ENCODE measurements at places on chromosomes 2 and 18.
A peak's percentile ranks its signal among the peaks of the same experiment; 100 is the strongest.

- no peak for DNase-seq
Measured at GRCh38 chr2:46010925-46011490, 286.2 kb upstream of the EPAS1 start.

DNA sequence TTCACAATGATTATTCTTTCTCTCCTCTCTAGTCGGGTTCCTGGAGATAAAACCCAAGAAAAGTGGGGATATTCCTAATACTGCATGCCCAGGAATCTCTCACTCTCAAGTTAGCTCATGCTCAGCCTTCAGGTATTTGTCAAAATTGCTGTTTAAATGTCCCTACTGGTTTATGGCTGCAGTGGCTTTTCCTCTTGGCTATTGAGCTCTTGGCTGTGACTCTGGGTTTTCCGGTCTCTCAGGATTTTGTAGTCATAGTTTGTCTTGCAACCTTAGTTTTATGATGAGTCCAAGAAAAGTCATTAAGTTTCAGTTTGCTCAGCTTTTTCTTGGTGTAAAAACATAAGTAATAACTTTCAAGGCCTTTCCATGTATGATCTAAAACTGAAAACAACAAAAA is 820.7 kb upstream of the HS6ST1 start:
- no peak for DNase-seq

- no peak for DNase-seq
Measured at GRCh38 chr2:150188177-150188576, 299.3 kb downstream of the RND3 start.

GRCh38 chr2:3651691-3652648 is 6.0 kb upstream of the ALLC start:
- peak; percentile 28 for DNase-seq

DNA sequence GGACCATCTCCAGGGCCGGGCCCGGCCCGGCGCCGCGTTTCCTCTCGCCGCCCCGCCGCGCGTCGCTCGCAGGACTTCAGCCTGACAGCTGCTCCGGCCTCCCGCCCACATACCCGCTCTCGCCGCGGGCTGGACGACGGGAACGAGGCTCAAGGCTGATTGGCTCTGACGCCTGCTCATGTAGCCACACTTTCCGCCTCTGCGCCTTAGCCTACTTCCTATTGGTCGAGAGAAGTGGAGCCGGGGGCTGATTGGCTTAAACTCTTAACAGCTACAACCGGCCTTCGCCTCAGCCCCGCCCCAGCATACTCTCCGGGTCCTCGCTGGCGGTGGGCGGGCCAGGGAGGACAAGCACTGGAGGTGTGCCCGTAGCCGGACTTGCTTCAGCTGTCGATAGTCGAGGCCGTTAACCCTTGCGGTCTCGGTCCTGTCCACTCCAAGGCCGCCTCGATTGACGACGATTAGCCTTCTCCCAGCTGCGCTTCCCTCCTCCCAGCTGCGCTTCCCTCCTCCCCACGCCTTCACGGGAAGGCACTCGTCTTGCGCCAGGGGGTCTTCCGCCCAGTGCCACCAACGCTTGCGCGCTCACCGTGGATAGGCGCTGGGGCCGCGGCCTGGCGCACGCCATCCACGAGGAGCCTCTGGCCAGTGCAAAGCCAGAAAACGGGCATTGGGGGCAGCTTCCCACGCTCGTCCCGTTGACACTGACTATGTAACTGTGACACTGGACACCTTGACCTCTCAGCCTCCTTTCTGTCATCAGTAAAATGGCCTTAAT is at the start of gene PRADC1:
Gene PRADC1 (minus strand): TSS at position 86 of the 778 bp plus-strand sequence. CDS start 79 bp downstream, at position 7.
- peak; percentile 90 for DNase-seq

DNA sequence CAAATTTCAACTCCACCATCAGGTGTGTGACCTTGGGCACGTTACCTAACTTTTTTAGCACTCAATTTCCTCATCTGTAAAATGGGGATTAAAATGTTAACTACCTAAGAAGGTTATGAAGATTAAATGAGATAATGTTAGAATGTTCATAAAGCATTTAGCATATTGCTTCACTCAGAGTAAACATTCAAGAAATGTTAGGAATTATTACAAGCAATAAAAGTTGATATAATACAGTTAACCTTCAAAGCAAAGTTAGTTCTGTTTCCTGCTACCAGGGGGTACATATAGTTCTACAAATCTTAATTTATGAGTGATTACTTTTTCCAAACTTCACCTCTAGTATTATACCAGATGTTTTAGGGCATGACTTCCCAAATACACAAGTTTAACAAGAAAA is 254.2 kb downstream of the PDE11A start:
- DNase-seq = no peak

DNA sequence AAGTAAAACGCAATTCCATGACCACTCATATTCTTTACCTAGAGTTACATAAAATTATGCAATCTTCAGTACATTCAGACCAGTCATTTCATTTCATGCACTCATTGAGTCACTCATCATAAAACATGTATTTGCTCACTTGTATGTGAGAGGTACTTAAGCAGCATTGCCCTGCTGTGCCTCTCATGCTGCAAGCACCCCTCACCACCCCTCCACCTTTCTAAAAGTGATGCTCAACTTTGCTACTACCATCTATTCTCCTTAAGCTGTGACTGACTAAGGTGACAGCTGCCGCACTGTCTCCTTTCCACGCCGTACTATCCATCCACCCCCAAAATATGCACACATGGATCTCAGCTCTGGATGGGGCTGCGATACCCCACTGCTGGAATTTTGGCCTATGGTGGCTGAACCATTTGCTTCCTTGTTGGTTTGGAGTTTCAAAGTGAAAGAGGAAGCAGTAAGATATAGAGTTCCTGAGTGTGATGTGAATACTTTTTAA is 7.2 kb downstream of the ARHGAP25 start:
- DNase-seq = no peak

GRCh38 chr18:49028801-49029506 is 78.2 kb upstream of the SMAD7 start:
- DNase-seq = no peak

GRCh38 chr2:159614534-159615366 is 1.6 kb downstream of the BAZ2B start:
- DNase-seq = no peak

DNA sequence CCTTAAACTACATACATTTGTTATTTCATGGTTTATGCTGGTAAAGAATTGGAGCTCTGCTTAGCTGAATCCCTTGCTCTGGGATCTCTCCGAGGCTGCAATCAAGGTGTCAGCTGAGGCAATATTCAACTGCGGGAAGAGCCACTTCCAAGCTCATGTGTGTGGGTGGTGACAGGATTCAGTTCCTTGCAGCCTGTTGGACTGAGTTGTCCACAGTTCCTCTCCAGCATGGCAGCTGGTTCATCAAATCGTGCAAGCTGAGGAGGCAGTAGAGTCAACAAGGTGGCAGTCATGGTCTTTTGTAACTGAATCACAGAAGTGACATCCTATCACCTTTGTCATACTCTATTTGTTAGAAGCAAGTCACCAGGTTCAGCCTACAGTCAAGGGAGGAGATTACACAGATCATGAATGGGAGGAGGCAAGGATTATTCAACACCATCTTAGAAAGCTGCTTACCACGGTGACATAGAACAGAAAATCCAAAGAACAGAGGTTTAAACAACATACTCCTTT is 56.9 kb downstream of the CTIF start:
- no peak for DNase-seq

- DNase-seq = no peak
Measured at GRCh38 chr18:70221915-70222278, 16.4 kb upstream of the RTTN start.

DNA sequence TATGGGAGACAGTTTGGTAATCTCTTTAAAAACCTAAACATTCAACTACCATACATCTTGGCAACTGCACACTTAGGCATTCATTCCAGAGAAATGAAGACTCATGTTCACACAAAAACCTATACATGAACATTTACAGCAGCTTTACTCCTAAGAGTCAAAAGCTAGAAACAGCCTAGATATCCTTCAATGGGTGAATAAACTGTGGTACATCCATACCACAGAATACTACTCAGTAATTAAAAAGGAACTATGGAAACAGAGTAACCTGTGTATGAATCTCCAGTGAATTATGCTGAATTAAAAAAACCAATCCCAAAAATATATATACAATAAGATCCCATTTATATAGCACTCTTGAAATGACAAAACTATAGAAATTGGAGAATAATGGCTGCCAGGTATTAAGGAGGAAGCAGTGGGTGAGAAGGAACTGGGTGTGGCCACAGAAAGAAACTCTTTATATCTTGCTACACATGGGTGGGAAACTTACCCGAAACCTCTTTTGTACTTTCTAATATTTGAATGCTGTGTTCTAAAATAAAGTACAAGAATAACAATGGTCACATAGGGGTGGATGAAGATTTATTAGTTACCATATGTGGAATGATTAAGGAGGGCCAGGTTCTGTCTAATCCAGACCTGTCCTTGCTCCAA is 13.7 kb downstream of the SESTD1 start:
- no peak for DNase-seq

GRCh38 chr2:100381240-100381639 is 36.2 kb downstream of the CHST10 start:
- DNase-seq = peak; percentile 74

GRCh38 chr2:162370931-162371330 is 27.0 kb downstream of the GCA start:
- DNase-seq = no peak

- DNase-seq = no peak
Measured at GRCh38 chr2:102091121-102091520, 51.4 kb upstream of the IL1R1 start.

- DNase-seq = no peak
Measured at GRCh38 chr18:62876111-62876510, 160.8 kb downstream of the PHLPP1 start.

DNA sequence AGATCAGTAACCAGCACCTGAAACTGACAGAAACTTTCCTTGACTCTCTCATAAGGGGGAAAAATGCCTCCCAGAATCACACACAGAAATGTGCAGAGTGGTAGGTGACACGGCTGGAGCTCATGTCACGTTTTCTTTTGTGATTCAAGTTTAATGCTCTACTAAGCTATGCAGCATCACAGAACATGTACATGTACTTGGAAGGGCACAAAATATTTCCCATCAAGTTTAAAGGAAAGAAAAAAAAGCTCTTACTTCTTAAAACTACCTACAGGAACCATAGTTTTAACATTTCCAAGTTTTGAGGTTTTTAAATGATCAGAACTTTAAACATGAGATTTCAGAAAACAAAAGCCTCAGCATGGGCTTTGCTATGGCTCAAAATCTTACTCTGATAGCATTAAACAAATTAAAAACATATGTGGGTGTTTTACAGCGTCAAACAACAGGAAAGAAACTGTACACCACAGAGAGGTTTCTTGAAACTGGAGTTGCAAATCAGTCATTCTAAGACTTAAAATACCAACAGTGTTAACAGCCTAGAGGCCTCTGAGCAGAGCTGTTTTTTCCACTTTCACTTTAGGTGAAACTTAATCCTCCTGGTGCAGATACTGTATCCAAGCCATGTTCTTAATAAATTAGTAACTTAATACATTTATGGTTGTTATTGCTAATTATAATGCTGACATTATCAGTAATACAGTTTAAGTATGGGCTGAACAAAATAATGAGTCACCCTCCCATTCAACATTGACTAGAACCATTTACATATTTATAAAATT is 30.1 kb downstream of the MBP start:
- DNase-seq = no peak

DNA sequence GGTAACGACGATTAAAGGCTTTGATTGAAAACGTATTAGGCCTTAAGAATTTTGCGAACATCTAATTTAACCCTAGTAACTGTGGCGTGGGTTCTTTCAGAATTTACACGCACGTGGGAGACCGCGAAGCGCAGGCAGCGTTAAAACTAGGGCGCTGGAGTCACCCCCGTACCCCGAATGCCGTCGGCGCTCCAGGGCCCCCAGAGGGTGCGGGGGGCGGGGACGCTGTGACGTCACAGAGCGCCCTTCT is 673 bp upstream of the SMCHD1 start:
- DNase-seq = peak; percentile 58

DNA sequence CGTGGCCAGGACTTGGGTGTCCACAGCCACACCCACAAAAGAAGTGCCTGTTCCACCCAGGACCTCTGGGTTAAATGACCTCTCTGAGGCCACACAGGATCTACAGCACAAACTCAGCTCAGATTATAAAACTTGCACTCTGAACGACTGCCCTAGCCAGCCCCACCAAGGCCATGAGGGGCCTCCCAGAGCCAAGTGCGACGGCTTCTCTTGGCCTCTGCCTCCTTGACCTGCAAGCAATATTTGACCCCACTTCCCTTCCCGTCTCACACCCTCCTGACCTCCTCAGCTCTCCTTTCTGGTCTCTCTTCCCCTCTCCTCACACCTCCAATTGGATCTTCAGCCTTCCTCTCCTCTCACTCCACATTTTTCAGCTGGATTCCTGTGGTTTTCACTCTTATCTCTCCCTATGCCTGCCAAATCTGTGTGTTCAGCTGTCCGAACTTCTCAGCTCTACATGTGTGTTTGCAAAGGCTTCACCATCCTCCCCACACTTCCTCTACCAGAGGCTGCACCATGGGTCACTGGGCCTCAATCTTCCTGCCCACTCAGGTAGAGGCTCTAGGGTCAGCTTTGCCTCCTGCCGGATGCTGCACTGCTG is 25.3 kb upstream of the STEAP3 start:
- DNase-seq = no peak

- no peak for DNase-seq
Measured at GRCh38 chr2:141515931-141516330, 614.9 kb downstream of the LRP1B start.

GRCh38 chr2:183935005-183935404 is 663.3 kb upstream of the ZNF804A start:
- no peak for DNase-seq

DNA sequence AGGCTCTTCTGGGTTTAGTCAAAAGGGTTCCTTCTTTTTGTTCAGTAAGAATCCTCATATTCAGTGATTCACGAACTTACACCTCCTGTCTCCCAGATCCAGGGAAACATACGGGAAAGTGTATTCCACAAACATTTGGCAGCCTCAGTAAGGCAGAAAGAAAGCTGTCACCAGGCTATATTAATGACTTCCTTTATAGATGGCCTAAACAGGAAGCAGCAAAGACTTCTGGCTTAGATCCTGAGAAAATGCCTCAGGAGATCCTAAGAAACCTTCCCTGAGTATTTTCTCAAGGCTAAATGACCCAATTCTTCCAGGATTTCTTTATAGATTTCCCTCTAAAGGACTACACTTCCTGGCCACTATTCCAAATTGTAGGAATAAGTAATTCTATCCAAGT is 1995.5 kb upstream of the CELF4 start:
- no peak for DNase-seq

DNA sequence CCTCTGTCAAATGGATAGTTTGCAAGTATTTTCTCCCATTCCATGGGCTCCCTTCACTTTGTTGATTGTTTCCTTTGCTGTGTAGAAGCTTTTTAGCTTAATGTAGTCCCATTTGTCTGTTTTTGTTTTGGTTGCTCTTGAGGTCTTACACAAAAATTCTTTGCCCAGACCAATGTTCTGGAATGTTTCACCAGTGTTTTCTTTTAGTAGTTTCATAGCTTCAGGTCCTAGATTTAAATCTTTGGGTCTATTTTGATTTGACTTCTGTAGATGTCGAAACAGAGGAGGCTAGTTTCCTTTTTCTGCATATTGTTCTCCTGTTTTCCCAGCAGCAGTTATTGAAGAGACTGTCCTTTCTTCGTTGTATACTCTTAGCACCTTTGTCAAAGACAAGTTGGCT is 351.6 kb downstream of the PTPRM start:
- no peak for DNase-seq

GRCh38 chr18:990197-990596 is 85.5 kb downstream of the ADCYAP1 start:
- DNase-seq = no peak

- DNase-seq = no peak
Measured at GRCh38 chr2:46171411-46171953, 125.7 kb upstream of the EPAS1 start.

- DNase-seq = no peak
Measured at GRCh38 chr2:235084424-235084823, 132.6 kb downstream of the SH3BP4 start.

- no peak for DNase-seq
Measured at GRCh38 chr2:128405981-128406613, 87.4 kb upstream of the HS6ST1 start.

Measured in stimulated activated CD4-positive, alpha-beta T cell treated with anti-CD3 and anti-CD28 coated beads, TNF-alpha, amount 100 ng/mL, for 48 hours (primary cell).